Stimulated activated CD4-positive, alpha-beta T cell treated with anti-CD3 and anti-CD28 coated beads, TNF-alpha, amount 100 ng/mL, for 48 hours (primary cell): ENCODE measurements at places on chromosomes 12 and 14.
A peak's percentile ranks its signal among the peaks of the same experiment; 100 is the strongest.

DNA sequence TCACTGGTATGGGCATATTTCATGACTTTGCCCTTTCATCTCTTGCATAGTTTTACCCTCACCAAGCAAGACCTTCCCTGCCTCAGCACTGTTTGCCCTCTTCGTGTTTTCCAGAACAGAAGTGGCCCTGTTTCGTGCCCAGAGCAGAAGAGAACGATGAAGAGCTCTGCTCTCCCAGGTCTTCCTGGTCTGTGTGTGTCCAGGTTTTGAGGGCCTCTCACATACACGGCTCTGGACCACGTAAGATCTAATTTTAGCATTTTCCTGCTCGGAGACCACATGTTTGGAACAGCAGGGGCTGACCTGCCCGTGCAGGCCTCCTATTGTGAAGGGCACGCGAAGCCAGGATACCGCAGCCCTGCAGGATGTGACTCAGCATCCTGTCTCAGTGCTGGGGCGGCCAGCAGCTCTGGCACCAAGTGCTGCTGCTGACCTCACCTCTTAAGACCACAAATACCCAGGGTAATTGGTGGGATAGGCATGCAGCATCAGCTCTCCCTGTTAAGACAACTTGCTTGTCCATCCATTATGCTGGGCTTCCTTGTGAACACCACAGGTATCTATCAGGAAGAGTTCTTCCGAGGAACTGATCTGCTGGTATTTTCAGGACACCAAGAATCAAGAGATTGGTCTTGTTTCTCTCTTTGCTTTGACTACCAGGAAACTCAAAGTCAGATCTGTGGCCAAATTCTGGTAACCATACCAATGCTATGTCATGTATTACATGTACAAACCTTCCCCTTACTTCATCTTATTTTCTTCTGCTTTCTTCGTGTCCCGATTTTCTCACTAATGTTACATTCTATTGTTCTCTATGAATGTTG is 19.0 kb downstream of the SSH1 start:
- peak; percentile 58 for DNase-seq

- no peak for DNase-seq
Measured at GRCh38 chr12:63354969-63355368, 204.0 kb upstream of the AVPR1A start.

DNA sequence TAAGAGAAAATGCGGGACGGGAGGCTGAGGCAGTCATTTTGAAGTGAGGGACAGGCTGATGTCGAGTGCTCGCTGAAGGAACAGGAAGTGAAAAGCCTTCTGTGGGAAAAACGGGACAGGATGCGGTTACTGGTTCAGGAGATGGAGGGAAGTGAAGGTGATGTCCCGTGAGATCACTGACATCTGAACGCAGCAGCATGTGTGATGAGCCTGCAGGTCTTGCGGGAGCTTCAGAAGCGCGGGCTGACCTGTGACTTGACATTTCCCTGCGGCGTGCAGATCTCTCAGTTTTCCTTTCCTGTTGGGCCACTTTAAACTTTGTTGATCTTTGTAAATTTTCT is 77.8 kb downstream of the DDX51 start:
- DNase-seq: no peak

- no peak for DNase-seq
Measured at GRCh38 chr12:96047229-96048211, 12.1 kb upstream of the LTA4H start.

DNA sequence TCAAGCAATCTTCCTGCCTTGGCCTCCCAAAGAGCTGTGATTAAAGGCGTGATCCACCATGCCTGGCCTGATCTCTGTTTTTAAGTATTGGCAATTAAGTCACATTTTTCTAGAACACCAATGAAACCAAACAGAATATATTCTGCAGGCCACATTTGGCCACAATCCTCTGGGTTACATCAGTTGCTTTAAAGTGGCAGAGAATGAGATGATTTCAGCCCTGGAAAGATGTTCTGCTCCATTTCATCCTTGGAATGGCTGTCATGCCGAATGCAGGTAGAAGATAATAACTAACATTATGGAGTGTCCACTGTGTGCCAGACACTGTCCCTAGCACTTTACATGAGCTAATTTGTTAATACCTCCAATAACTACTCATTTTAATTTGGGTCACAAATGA is 154.4 kb downstream of the PTPN11 start:
- no peak for DNase-seq

DNA sequence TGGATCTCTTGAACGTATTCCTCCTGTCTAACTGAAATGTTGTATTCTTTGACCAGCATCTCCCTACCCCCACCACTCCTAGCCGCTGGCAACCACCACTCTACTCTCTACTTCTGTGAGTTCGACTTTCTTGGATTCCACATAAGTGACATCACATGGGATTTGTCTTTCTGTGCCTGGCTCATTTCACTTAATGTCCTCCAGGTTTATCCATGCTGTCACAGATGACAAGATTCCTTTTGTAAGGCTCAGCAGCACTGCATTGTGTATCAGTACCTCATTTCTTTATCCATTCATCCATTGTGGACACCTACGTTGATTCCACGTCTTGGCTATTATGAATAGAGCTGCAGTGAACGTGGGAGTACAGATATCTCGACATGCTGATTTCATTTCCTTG is 10.5 kb downstream of the PRKAB1 start:
- no peak for DNase-seq

GRCh38 chr12:14902465-14902864 is 16.8 kb upstream of the MGP start:
- DNase-seq: no peak

DNA sequence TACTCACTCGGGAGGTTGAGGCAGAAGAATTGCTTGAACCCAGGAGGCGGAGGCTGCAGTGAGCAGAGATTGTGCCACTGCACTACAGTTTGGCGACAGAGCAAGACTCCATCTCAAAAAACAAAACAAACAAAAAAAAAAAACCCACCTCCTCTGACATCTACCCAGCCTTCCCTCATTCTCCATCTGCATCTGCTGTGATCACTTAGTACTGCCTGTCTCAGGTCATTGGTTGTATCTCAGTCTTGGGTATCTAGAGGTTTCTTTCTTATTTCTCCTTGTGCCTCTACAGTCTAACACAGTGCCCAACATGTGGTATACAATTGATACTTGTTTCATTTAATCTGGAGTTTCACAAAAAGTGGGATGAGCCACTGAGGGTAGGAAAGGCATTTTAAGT is 5.3 kb downstream of the LTBP2 start:
- DNase-seq: no peak

DNA sequence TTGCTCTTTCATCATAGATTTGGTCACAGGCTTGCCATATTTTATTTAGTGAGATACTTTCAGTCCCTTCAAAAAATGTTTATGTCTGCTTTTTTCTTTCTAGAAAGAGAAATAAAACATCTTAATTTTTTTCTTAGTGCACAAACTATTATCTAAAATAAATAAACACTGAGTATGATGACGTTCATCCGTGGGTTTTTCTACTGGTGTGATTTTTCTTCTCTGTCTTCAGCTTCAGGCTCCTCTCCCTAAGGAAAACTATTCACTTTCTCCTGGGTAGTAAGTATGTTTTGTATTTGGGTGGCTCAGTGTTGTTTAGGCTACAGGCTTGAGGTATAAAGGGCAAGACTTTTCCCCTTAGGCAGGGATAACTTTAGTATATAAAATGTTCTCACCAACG is 154.7 kb downstream of the DACT1 start:
- DNase-seq: no peak

DNA sequence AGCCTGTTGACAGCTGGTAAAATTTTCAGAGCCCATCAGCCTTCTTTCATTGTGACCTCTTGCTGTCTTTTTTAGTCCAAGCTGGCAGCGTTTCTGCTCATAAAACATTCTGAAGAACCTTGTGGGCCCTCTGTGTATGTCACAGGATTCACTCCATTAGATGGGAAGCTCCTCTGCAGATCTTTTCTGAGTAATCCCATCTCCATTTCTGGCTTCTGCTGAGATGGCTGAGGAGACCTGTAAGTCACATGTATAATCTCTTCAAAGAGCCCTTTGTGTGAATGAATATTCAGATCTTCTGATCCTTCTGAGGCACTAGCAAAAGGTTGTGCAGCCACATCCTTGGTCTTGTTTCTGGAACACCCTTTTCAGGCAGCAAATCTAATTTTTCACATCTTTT is 2.8 kb downstream of the RXYLT1 start:
- no peak for DNase-seq

- DNase-seq: no peak
Measured at GRCh38 chr12:67241482-67241881, 27.7 kb upstream of the CAND1 start.

DNA sequence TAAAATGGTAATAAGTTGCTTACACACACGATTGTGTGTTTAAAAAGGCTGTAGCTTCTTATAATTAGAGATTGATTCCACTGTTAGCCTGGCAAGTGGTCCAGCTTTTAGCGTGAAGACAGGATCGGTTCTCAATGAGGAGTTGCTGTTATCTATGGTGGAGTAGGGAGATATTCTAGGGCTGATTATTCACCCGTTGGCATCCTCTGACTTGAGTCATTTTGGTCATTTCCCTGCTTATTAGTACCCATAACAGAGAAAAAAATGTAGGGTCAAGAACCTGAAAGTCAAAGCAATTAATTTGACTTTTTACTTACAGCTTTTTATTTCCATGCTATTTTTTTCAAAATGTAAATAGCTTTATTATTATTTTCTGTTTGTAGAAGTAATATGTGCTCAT is 76.0 kb downstream of the KCNK13 start:
- DNase-seq: no peak

DNA sequence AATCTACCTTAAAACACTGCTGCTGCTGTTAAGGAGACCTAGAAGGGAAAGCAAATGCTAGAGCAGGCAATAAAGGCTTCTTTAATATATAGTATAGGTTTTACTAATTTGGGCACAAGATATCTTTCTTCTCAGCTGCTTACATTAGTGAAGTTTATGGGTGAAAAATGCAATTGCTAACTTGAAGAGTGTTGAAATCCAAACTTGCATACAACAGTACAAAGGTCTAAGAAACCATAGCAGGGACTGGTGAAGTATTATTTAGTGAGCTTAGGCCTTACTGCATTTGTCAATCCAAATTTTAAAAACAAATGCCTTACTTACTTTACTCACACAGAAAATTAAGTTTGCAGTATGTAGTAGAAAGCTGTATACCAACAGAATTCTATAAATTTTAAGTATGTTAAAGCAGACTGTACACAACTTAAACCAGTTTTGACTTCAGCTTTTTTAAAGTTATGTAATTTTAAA is 1.4 kb upstream of the AP4S1 start:
- DNase-seq: no peak

GRCh38 chr14:36700651-36701050 is 39.0 kb downstream of the PAX9 start:
- no peak for DNase-seq

DNA sequence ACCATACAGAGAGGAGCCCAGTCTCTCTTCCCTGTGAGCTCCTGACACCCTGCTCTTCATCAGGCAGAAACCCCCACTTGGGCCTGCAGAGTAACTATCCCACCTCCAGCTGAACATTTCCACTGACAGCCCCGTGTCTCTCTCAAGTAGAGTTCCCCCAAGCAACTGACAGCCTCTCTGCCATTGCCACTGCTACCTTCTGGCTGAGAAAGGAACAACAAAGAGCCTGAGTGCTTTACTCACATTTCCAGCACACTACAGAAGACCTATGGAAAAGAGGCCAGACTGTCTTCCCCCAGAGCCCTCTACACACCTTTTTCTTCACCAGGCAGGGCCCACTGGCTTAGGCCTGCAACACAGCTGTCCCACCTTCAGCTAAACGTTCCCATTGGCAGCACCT is 18.4 kb upstream of the ASCL1 start:
- DNase-seq: no peak

GRCh38 chr12:3685830-3686229 is 67.1 kb downstream of the CRACR2A start:
- no peak for DNase-seq

DNA sequence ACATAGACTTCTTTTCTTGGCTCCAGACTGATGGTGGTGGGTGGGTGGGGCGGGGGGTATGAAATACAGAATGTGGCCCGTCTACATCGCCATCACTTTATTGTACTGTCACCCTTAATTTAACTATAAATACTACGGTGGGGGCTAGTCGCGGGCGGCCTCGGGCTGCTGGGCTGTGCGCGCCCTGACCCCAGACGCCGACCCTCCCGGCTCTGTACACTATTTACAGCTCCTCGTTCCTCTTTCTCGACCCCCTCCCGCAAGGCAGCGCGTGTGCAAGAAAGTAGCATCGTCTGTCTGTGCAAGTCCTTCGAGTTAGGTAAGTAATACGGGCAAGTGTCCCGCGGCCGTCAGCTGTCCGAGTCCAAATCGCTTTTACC is 1.8 kb downstream of the GSC start:
- DNase-seq: no peak

GRCh38 chr12:86091681-86092080 is 164.5 kb downstream of the MGAT4C start:
- DNase-seq: no peak

- DNase-seq: no peak
Measured at GRCh38 chr12:6116471-6117021, 7.9 kb downstream of the VWF start.

GRCh38 chr14:20659813-20660395 is 18.4 kb upstream of the OR6S1 start:
- DNase-seq: no peak

GRCh38 chr12:131065801-131066200 is 112.1 kb downstream of the ADGRD1 start:
- DNase-seq: no peak

DNA sequence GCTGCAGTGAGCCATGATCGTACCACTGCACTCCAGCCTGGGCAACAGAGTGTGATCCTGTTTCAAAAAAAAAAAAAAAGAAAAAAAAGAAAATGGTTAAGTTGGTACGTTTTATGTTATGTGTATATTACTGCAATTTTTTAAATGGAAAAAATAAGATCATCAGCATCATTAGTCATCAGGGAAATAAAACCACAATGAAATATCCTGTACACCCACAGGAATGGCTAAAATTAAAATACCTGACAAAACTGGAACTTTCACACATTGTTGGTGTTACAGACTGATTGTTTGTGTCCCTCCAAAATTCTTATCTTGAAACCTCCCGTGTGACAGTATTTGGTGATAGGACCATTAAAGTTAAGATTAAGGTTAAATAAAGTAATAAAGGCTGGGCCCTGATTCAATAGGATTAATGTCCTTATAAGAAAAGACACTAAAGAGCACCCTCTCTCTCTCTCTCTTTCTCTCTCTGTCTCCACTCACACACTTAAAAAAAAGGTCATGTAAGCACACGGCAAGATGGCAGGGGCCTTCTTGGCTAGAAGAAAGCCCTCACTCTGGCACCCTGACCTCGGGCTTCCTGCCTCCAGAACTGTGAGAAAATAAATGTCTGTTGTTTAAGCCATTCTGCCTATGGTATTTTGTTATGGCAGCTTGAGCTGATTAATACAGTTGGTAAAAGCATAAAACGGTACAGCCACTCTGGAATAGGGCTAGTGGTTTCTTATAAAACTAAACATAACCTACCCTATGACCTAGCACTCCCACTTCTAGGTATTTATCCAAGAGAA is 48.3 kb upstream of the ZFP36L1 start:
- DNase-seq: no peak

GRCh38 chr12:50615907-50616296 is 111.1 kb downstream of the DIP2B start:
- no peak for DNase-seq

- DNase-seq: no peak
Measured at GRCh38 chr12:15116086-15116485, 105.1 kb downstream of the RERG start.

- no peak for DNase-seq
Measured at GRCh38 chr12:79983986-79984620, 49.2 kb upstream of the PPP1R12A start.

GRCh38 chr12:124599074-124599999 is 31.9 kb upstream of the NCOR2 start:
- no peak for DNase-seq
